Chondrocyte (in vitro differentiated cells): ENCODE measurements at places on chromosomes 1 and 21. TPM values are rescaled to one million over a fixed set of nuclear protein-coding genes. Genes with fewer than 3 reads are reported as not detected.
A peak's percentile ranks its signal among the peaks of the same experiment; 100 is the strongest.

- no peak overlapping the region for H3K4me3 ChIP-seq
- H3K27ac ChIP-seq: no peak overlapping the region
- DNase-seq: no peak
- H3K36me3 ChIP-seq: no peaks in the 10 kb centered on the region
- H3K27me3 ChIP-seq: no peaks in the 10 kb centered on the region
Measured at GRCh38 chr1:38173157-38173831, 126.7 kb upstream of the POU3F1 start.

BARHL2 gene
- not detected in 3 replicates for total RNA-seq

DNA sequence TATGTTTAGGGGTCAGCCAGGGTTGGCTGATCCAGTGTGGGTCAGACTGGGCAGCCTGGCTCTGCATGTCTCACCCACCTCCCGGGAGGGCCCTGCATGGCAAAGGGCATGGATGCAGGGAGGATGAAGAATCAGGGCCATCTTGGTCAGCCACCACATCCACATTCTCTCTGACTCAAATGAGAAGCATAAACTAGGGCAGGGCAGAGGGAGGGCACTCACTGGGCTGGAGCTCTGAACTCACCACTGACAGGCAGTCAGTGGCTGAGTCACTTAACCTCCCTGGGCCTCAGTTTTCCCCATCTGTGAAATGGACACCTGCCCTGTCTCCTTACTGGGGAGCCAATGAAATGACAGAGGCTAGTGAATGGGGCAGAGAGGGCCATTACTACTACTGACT lies 4.3 kb upstream of the CELA2A start:
- no peak overlapping the region for H3K4me3 ChIP-seq
- no peak overlapping the region for H3K27ac ChIP-seq
- peaks cover 13% of the 10 kb centered on the region for H3K4me1 ChIP-seq

- H3K36me3 ChIP-seq: peaks cover 2% of the 10 kb centered on the region
- no peak for DNase-seq
- no peak overlapping the region for H3K4me3 ChIP-seq
Measured at GRCh38 chr1:214524824-214525223, 26.6 kb downstream of the PTPN14 start.

HTR1D gene
- 2.1 to 3.7 TPM (median 2.3 TPM) in 3 replicates for total RNA-seq

FALEC gene
- total RNA-seq: 1.2 TPM in 1 of 3 replicates, not detected in the others

DNA sequence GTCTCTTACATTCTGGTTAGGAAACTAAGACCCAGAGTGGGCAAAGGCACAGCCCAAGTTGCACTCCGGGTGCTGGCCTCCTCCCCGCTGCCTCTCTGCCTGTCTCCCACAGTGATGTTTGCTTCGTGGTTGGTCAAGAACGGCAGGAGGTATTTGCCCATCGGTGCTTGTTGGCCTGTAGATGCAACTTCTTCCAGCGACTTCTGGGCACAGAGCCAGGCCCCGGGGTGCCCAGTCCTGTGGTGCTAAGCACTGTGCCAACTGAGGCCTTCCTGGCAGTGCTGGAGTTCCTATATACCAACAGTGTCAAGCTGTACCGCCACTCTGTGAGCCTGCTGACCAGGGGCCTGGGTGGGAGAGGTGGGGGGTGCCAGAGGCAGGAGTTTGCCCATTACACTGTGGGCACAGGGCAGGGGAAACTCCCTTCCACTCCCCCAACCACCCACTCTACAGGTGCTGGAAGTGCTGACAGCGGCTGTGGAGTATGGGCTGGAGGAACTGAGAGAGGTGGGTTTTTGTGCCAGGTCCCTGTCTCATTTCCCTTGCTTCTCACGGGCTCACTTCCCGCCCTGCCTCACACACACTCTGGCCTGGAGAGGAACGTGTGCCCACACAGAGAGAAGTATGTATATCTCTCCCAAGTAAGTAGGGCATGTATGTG lies 1.9 kb downstream of the BTBD19 start:
- peaks cover 13% of the 10 kb centered on the region for H3K36me3 ChIP-seq
- peak overlapping the region; percentile 100 for H3K27ac ChIP-seq
- peaks cover 67% of the 10 kb centered on the region for H3K4me1 ChIP-seq
- peak; percentile 95 for DNase-seq
- H3K4me3 ChIP-seq: peak overlapping the region; percentile 76

FLG gene
- total RNA-seq: not detected in 3 replicates

GRCh38 chr1:151968058-151968457 lies 25.6 kb downstream of the S100A10 start:
- H3K4me3 ChIP-seq: no peak overlapping the region
- H3K36me3 ChIP-seq: no peaks in the 10 kb centered on the region
- peaks cover 29% of the 10 kb centered on the region for H3K4me1 ChIP-seq
- no peak for DNase-seq
- H3K27ac ChIP-seq: no peak overlapping the region

DNA sequence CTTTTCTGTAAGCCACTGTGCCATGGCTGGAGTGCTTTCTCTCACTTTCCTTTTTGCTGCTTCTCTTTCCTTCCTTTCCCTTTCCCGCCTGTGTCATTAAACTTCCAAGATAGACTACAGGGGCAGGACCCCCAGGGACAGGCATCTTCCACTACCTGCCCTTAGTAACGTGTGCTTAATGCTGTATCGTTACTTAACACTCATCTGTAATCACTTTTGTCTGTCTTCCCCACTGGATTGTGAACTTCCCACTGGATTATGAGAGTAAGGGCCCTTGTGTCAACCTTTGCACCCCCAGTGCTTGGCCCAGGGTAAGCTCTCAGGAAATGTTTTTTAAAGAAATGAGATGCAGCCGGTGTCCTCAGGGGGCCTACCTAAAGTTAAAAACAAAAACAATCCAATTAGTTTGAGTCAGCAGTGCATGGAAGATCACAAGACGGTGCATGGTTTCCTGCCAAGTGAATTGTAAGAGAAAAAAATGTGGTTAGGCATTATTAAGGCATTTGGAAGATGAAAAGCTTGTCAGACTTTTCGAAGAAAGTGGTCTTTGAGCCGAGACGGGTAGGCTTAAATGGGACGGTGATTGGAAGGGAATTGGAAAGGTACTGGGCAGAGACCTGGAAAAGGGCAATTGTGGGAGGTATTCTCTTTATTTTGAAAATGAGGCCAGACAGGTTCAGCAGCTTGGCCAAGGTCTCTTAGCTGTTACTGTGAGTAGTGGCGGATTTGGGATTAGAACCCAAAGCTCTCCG lies 958 bp downstream of the LYPLAL1 start:
- peak overlapping the region; percentile 93 for H3K4me3 ChIP-seq
- H3K4me1 ChIP-seq: peaks cover 37% of the 10 kb centered on the region
- no peak for DNase-seq
- no peaks in the 10 kb centered on the region for H3K36me3 ChIP-seq
- no peaks in the 10 kb centered on the region for H3K27me3 ChIP-seq

HJV gene
- not detected in 3 replicates for total RNA-seq

PHLDA3 gene
- 111 to 120 TPM (median 115 TPM) in 3 replicates for total RNA-seq

DNA sequence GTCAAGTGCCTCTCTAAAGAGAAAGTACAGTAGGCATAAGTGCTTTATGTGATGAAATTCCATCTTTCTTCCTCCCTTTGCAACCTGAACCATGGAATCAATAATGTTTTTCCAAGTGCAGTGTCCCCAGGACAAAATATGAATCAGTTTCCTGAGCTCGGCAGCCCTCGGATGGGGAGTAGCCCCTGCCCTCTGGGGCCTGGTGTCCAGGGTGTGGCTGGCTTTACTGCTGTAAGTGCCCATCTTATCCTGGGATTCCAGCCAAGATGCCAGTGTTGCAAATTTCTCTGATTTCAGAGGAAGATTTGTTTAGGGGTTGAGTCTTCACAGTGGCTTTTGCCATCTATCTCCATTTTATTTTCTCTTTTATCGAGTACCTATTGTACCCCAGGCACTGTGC lies 40.5 kb upstream of the SRP9 start:
- no peaks in the 10 kb centered on the region for H3K27me3 ChIP-seq
- peak overlapping the region; percentile 36 for H3K4me3 ChIP-seq
- DNase-seq: no peak

DNA sequence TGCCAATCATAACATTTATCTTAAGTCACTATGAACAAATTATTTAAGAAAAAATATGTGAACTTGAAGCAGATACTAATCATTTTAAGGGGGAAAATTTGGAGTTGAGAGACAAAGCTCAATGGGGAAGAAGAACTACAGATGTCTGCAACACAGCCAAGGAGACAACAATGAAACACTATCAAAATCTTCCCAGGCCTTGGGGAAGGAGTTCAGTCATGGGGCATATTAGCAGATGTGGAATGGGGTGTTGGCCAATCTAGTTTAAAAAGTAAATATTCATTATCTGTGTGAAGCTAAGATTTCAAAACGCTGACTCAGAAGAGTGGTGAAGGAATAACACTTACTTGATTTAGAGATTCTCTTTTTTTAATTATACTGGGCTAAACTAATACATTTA lies 671.6 kb upstream of the ZP4 start:
- DNase-seq: no peak
- H3K36me3 ChIP-seq: no peaks in the 10 kb centered on the region
- peak overlapping the region; percentile 19 for H3K27ac ChIP-seq
- no peak overlapping the region for H3K4me3 ChIP-seq

CDC42SE1 gene
- total RNA-seq: 60.1 to 76.7 TPM (median 76.6 TPM) in 3 replicates

GRCh38 chr1:22643381-22643780 lies at the start of gene C1QC:
TSS of gene C1QC (plus strand) at chr1:22643633. CDS start at chr1:22644024, 391 bp downstream.
- H3K4me1 ChIP-seq: peaks cover 13% of the 10 kb centered on the region
- no peak within 1 kb of the TSS for H3K27ac ChIP-seq
- H3K27me3 ChIP-seq: peaks cover 8% of the 10 kb centered on the region
- no peak within 1 kb of the TSS for H3K4me3 ChIP-seq

RAD54L gene
- total RNA-seq: 2.6 to 9.9 TPM (median 2.7 TPM) in 3 replicates

DNA sequence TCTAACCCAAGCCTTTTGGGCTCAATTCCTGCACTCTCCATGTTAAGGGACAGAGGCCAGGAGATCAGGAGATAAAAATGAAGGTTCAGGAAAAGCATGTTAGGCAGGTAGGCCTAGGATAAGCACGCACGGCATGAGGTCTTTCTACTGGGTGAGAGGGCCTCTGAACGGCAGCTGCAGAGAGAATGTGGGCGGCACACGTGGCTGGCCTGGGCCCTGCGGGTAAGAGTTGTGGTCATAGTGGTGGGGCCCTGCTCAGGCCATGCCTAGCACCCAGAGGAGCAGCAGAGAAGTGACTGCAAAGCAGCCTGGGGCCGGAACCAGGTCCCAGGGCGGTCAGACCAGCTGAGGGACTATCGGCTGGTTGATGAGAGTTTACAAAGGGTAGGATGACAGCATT lies 7.5 kb upstream of the FOXO6 start:
- H3K27me3 ChIP-seq: peaks cover 12% of the 10 kb centered on the region
- H3K27ac ChIP-seq: no peak overlapping the region
- DNase-seq: peak; percentile 75

PATJ gene
- 8.9 to 12.4 TPM (median 10.7 TPM) in 3 replicates for total RNA-seq

GRCh38 chr1:111223126-111223685 lies 4.3 kb upstream of the CHI3L2 start:
- no peak for DNase-seq
- no peak overlapping the region for H3K4me3 ChIP-seq
- H3K27me3 ChIP-seq: peaks cover 8% of the 10 kb centered on the region
- H3K36me3 ChIP-seq: no peaks in the 10 kb centered on the region

TMEM269 gene
- total RNA-seq: 0.20 to 0.70 TPM (median 0.23 TPM) in 3 replicates

TNFRSF9 gene
- 0.07 TPM in 1 of 3 replicates, not detected in the others for total RNA-seq

GRCh38 chr1:219910716-219911115 lies 17.6 kb downstream of the SLC30A10 start:
- no peak overlapping the region for H3K27ac ChIP-seq
- H3K27me3 ChIP-seq: peaks cover 4% of the 10 kb centered on the region
- no peak for DNase-seq
- H3K36me3 ChIP-seq: no peaks in the 10 kb centered on the region
- H3K4me1 ChIP-seq: peaks cover 4% of the 10 kb centered on the region

- H3K4me3 ChIP-seq: no peak overlapping the region
- H3K4me1 ChIP-seq: peaks cover 11% of the 10 kb centered on the region
- H3K27me3 ChIP-seq: peaks cover 5% of the 10 kb centered on the region
- DNase-seq: no peak
- H3K27ac ChIP-seq: peak overlapping the region; percentile 36
Measured at GRCh38 chr1:36638268-36638667, 155.6 kb upstream of the CSF3R start.

LRRC38 gene
- not detected in 3 replicates for total RNA-seq

GRCh38 chr1:112007169-112007568 lies 17.7 kb upstream of the KCND3 start:
- H3K27ac ChIP-seq: no peak overlapping the region
- H3K27me3 ChIP-seq: peaks cover 23% of the 10 kb centered on the region
- no peak for DNase-seq
- H3K4me1 ChIP-seq: no peaks in the 10 kb centered on the region

DNA sequence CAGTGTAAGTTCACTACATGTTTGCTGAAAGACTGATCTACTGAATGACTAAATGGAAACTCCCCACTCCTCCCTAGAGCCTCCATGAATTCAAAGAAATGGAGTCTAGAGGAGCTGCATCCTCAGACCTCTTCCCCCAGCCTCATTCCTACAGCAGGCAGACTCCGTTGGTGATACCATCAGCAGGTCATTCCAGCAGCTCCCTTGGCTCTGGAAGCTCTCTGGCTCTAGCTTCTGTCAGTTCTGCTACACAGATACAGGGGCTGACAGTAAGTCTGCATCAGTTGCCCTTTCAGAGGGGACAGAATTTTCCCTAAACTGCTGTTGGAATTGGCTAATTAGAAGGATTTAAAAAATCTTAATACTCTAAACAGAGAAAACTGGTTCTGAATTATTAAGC lies 31.7 kb upstream of the DMRTA2 start:
- peaks cover 2% of the 10 kb centered on the region for H3K4me1 ChIP-seq
- no peak overlapping the region for H3K27ac ChIP-seq
- peaks cover 3% of the 10 kb centered on the region for H3K36me3 ChIP-seq
- H3K4me3 ChIP-seq: no peak overlapping the region

GRCh38 chr21:25717491-25718147 lies 17.1 kb downstream of the ATP5PF start:
- DNase-seq: no peak
- H3K27me3 ChIP-seq: no peaks in the 10 kb centered on the region
- H3K36me3 ChIP-seq: peaks cover 14% of the 10 kb centered on the region
- H3K27ac ChIP-seq: no peak overlapping the region
- peaks cover 6% of the 10 kb centered on the region for H3K4me1 ChIP-seq

- no peak overlapping the region for H3K4me3 ChIP-seq
- no peaks in the 10 kb centered on the region for H3K36me3 ChIP-seq
- H3K27me3 ChIP-seq: no peaks in the 10 kb centered on the region
- no peak overlapping the region for H3K27ac ChIP-seq
- DNase-seq: no peak
Measured at GRCh38 chr1:92045766-92046495, 16.1 kb downstream of the EPHX4 start.

DNA sequence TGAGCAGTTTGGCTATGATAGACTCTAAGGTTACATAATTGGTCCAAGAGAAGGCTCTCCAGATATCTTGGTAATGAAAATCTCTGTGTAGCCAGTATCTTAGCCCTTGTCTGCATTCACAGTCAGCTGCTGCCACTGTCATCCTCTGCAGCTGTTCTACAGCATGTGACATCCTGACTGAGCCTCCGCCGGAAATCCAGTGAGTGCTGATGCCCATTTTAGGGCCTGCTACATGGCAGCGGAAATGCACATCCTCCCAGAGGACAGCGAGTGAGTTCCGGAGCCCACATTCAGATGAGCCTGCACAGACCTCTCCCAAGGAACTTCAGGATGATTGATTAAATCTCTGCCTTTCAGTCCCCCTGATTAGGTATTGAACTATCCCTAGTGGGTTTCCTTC lies 237.1 kb downstream of the HHIPL2 start:
- H3K36me3 ChIP-seq: no peaks in the 10 kb centered on the region
- H3K27ac ChIP-seq: no peak overlapping the region
- H3K4me1 ChIP-seq: no peaks in the 10 kb centered on the region
- H3K4me3 ChIP-seq: no peak overlapping the region

PDE9A gene
- total RNA-seq: 0.60 to 1.2 TPM (median 1.1 TPM) in 3 replicates
